ENCODE measurements at places on chromosomes 13 and 19.
A peak's percentile ranks its signal among the peaks of the same experiment; 100 is the strongest.

- no peak for DNase-seq
These were observed 42.2 kb upstream of the KCTD4 start for GRCh38 chr13:45243077-45243476.

DNA sequence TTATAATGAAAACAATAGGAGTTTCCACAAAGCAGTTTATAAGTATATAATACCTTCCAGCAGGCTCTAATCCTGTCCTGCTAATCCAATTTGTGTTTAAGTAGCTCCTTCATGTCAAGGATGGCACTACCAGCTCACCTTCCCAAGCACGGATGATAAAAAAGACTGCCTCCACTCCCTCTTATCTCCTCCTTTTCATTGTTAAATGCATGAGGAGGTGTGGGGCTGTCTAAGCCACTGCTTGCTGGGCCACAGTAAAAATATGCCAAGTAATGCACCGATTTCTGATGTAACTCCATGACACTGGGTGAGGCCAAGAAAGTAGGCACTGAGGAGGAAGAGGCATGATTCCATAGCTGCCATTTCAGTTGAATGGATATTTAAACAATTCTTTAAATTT lies 193.1 kb downstream of the ZIC5 start:
- no peak for DNase-seq

DNA sequence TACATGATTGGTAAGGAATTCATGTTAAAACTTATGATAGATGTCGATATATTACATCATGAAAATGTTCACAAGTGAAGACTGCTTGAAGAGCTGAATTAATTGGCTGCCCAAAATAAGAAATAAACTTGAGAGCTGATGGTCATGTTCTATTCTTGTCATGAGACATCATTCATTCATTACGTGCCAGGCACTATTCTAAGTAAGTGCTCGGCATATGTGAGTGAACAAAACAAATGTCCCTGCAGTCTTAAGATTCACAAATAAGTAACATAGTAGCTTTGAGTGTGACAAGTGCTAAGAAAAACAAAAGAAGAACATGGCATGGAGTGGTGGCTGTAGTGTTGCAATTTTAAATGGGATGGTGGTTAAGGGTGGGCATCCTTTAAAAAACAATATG lies 329.3 kb downstream of the SUCLA2 start:
- no peak for DNase-seq

GRCh38 chr13:49783865-49784264 lies 8.6 kb downstream of the KPNA3 start:
- DNase-seq, result no peak

DNA sequence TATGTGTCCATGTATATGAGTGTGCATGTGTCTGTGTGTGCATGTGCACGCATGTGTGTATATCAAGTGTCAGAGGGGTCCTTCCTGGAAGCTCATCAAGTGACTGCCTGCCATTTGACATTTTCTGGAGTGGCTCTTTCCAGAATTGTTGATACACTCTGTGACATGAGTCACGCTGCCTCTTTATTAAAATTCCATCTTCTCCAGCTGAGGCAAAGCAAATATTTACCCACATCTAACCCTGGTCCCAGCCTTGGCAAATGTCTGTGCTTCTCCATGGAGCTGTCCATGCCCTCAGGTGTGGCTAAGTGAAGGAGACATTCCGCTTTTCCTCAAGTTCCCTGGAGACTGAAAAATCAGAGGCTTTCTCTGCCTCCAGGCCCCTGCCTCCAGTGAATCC lies 88.2 kb upstream of the MBNL2 start:
- DNase-seq, result no peak

DNA sequence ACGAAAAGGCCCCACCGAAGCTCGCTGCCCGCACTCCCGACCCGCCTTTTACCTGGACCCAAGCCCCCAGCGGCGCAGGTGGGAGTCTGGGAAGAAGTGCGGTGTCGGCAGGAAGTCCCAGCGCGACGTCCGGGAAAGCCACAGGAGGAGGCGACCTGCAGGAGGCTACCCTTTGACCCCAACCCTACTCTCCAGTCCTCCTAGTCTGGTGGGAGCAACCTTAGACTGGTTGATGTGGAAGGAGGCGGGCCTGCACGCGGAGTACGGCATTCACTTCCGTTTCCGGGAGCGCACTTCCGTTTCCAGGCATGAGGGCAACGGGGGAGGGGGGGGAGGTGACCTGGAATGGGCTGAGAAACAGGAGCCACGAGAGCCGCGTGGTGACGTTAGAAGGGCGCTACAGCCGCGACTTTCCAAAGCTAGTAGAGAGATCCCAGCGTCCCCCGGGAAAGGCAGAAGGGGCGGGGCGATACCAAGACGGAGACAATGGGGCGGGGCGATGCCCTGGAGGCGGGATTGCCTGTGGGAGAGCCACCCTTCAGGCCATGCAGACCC lies 28.5 kb downstream of the ZNF266 start:
- peak; percentile 56 for DNase-seq

GRCh38 chr13:113288880-113289279 lies 8.2 kb upstream of the LAMP1 start:
- DNase-seq, result no peak

DNA sequence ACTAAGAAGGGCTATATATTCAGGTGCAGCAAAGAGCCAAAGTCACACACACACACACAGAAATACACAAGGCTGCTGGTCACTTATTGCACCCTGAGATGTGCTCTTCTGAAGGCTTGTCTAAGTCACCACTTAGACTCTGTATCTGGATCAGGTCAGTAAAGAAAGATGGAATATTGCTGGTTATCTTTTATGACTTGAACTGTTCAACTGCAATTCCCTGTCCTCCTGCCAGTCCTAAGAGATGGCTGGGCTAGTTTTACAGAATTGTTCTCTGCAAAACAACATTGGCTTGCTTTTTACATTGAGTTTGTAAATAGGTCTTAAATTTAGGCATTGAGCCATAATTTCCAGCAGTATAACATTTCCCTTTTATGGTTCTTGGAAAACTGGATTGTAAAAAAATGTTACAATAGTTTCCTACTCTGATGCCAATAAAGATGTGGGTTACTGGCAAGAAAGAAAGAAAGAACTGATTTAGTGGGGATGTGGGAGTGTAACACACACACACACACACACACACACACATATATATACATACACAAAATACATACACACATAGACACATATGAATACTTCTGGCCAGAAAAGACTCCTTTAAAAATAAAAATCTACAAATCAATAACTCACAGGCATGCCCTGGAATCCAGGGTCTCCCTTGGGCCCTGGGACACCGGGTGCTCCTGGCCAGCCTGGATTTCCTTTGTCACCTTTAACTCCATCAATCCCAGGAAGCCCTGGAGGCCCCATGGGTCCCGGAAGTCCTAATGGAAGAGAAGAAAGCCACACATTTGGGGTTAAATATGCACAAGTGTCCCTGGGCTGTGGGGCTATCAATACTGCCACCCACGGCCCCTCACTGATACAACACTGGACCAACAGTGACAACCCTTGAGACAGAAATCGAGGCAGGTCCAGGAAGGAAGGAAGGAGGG lies 137.7 kb downstream of the COL4A1 start:
- no peak for DNase-seq

- DNase-seq, result no peak
These were observed 34.0 kb upstream of the USE1 start for GRCh38 chr19:17180997-17181702.

GRCh38 chr13:76380446-76381065 lies 505.6 kb downstream of the KCTD12 start:
- DNase-seq, result no peak

- no peak for DNase-seq
These were observed 55.2 kb downstream of the MBD3L1 start for GRCh38 chr19:8887364-8887763.

DNA sequence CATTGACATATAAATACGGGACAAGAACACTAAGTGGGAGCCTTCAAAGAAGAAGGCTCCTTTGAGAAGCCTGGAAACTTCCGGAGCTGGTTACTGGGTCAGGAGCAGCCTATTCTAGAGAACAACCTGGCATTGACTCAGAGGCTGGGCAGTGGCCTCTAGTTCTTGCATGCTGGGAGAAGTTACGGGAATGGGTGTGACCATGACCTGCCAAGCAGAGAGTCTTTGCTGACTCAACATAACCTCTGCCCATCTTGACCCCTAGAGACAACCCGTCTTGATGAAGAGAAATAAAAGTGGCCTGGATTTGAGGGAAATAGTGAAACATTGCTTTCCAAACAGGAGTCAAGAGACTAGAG lies 21.0 kb downstream of the STARD13 start:
- no peak for DNase-seq

GRCh38 chr13:49791315-49791710 lies 1.2 kb downstream of the KPNA3 start:
- DNase-seq, result no peak

- DNase-seq, result no peak
These were observed at the start of gene MISP for GRCh38 chr19:750640-751423. TSS of gene MISP (plus strand) at chr19:751112. CDS start at chr19:756947, 5,835 bp downstream.

GRCh38 chr13:40578055-40578454 lies 88.4 kb downstream of the FOXO1 start:
- no peak for DNase-seq

DNA sequence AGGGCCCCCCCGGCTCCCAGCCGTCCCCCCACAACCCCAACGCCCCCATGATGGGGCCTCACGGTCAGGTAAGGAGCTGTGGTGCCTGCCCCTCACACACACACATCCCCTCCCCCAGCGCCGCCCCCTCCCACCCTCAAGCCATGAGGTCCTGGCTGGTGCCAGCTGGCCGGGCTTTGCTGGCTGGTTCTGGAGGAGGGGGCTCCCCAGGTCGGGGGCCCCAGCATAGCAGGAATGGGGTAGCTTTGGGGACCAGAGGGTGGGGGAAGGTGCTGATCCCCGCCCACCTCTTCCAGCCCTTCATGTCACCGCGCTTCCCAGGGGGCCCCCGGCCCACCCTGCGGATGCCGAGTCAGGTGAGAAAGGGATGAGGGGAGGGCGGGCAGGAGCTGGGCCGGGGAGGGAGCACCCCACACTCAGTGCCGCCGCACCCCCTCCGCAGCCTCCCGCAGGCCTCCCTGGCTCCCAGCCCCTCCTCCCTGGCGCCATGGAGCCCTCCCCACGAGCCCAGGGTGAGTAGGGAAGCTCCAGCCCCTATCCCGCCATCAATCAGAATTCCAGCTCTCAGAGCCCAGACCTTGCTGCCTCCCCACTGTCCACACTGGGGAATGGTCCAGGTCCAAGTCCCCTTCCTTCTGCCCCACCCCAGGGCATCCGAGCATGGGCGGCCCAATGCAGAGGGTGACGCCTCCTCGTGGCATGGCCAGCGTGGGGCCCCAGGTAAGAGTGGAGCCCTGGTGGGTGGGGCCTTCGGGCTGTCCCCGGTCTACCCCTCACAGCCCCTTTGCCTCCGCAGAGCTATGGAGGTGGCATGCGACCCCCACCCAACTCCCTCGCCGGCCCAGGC lies 6.4 kb downstream of the ISYNA1 start:
- DNase-seq, result no peak

DNA sequence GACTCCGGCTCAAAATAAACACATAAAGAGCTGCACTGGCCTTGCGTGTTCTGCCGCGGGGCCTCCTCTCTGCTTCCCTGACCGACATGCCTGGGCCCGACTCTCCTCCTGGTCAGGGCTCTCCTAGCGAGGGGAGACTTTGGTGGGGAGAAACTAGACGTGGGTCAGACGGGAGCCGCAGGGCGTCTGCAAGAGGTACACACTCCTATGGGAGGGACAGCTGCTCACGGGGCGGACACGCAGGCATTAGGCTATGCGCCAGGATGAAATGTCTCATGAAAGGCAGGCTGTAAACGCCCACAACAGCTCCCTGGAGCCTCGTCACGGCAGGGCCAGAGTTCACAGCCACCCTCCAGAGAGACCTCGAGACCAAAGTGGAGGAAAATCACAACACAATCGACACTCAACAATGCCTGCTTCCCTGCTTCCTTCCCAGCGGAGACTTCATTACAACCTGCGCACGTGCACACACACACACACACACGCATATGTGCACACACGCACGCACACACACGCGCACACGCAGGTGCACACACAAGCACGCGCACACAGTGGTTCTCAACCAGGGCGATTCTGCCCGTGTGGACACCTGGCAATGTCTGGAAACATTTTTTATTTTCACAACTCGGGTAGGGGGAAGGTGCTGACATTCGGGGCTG lies 5.8 kb downstream of the SLC39A3 start:
- DNase-seq, result no peak

DNA sequence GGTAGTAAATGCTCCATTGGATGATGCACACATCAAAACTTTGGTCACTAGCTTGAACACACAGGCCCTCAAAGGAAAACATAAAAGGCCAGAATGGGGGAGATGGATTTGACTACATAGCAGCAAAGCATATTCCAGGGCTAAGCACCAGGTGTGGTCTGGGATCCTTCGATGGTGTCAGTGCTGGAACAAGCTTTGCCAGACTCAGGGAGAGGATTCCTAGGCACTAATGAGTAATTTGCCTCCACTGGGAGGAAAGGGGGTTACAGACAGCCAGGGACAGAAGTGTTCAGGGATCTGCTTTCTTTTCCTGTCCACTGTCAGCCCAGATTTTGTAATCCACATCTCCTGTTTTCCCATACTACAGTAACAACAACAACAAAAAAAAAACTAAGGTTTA lies 157.2 kb upstream of the OBI1 start:
- DNase-seq, result no peak

DNA sequence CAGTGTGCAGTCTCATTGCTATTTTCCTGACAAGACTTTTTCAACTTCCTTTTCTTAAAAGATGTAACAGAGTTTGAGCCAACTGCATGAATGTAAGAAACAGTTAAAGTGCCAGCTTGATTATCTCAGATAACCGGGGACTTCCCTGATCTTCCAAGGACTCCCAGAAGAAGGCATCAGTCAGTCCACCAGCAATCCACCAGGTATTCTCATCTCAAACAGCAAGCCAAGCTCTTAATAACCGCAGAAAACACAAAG lies 350.1 kb downstream of the LIG4 start:
- DNase-seq, result no peak

GRCh38 chr13:33743438-33744368 lies 74.2 kb upstream of the RFC3 start:
- DNase-seq, result peak; percentile 61

- DNase-seq, result peak; percentile 57
These were observed 1.5 kb downstream of the SLC25A23 start for GRCh38 chr19:6457958-6458694.

GRCh38 chr13:46636451-46636850 lies 83.5 kb downstream of the LRCH1 start:
- no peak for DNase-seq

GRCh38 chr13:45747071-45747470 lies 45.0 kb downstream of the CBY2 start:
- no peak for DNase-seq

DNA sequence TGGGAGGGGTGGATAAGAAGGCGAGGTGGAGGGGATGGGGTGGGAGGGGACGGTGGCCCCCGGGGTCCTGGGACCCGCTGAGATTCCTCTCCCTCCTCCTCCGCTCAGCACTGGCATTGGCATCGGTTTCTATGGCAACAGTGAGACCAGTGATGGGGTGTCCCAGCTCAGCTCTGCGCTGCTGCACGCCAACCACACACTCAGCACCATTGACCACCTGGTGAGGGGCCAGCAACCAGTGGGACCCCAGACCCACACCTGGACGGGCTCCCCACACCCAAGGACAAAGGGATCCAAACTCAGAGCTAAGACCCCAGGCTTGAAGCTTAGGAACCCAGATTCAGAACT lies 5.9 kb downstream of the TTYH1 start:
- DNase-seq, result no peak

Data from GM06990 (cell line).